Epithelial cell of prostate (primary cell): ENCODE measurements at places on chromosomes 3 and 15.

GRCh38 chr3:61108247-61109019, 142.8 kb downstream of the FHIT start:
- DNase-seq, result no peak

DNA sequence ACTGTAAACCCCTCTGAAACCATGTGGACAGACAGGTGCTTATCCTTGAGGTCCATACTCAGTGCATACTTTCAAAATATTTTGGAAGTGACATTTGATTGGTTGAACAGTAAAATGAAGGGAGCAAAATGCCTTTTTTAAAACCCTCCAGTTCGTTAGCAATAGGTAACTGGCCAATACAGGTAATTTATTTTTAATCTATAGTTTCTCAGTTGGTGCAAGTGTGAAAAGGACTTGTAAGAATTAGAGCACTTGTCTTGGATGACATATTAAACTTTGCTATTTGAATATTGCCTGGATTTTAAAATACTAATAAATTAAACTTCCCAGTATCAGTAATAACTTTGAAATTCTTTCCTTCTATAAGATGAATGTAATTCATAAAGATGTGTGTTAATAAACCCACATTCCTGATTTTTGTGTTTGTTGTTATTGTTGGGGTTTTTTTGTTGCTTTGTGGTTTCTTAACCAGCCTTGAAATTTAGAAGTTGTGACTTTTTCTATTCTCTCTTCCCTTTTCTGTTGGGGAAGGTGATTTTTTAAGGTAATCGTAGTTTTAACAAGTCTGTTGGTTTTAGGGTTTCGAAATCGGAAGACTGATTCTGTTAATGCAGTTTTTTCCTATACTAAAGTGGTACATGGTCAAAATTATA, 90.0 kb downstream of the STT3B start:
- no peak for DNase-seq

GRCh38 chr3:138646513-138646912, 37.9 kb downstream of the FAIM start:
- no peak for DNase-seq

DNA sequence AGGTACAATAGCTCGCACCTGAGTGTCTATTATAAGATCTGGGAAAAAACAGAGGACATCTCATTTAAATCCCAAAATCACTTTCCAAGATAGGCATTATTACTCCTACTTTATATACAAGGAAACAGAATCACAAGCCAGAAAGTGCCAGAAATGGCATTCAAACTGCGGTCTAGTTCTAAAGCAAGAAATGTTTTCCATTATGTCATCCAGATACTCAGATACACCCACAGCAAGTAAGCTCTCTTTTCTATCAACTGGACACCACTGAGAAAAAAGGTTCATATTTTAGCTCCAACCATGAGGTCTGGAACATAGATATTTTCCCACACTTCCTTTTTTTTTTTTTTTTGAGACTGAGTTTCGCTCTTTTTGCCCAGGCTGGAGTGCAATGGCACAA, 8.1 kb downstream of the SLC33A1 start:
- no peak for DNase-seq

GRCh38 chr15:84985158-84985557, 3.5 kb downstream of the PDE8A start:
- DNase-seq, result no peak

DNA sequence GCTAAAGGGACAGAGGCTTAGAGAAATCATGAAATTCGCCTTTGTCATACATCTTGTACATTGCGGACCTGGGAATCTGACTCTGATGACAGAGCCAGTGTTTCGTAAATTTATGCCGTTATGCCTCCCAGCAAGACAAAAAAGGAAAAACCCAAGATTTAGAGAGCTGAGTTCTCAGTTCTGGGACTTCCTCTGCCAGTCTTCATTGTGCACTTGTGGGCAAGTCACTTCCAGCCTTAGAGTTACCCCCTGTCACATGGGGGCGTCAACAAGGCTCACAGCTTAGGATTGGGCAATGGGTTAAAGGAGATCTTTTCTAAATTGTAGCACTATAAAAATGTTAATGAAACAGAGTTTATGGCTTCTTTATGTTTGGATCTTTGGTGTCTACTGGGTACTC, 41.9 kb upstream of the MITF start:
- no peak for DNase-seq

DNA sequence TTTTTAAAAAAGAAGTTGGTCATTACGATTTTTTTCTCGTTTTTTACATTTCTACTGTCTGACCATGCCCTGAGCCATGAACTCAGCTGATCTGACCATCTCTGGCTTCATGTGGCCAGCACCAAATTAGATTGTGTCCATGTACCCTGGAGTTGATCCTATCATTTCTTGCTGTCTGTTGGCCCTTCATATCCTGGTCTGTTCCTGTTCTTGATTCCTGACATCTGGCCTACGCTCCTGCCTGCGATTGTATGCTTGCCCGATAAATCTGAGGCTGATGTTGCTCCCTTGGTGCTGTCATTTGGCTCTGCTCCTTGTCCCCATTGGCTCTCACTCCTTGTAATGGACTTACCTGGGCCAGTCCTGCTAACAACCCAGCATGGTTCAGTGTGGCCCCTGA, 89.8 kb upstream of the IGSF10 start:
- no peak for DNase-seq

DNA sequence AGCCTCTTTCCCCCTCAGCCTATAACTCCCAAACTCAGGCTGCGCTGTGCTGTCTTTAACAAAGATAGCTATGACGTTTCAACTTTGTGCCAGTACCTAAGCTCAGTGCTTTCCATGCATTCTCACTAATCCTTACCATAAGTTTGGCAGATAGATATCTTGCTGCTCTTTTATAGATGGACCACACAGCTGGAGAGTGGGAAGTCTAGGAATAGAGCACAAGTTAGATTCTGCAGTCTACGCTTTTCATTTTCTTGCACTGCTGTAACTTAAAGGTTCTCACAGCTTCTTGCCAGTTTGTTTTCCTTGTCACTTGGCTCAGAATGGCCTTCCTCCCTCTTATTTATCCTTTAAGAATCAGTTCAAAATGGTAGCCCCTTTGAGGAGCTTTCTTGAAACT, 468.8 kb downstream of the CNTN4 start:
- DNase-seq, result no peak

GRCh38 chr3:157746391-157746790, 243.2 kb upstream of the VEPH1 start:
- DNase-seq, result no peak
